ENCODE measurements at places on chromosomes 3 and 15.
A peak's percentile ranks its signal among the peaks of the same experiment; 100 is the strongest.

DNA sequence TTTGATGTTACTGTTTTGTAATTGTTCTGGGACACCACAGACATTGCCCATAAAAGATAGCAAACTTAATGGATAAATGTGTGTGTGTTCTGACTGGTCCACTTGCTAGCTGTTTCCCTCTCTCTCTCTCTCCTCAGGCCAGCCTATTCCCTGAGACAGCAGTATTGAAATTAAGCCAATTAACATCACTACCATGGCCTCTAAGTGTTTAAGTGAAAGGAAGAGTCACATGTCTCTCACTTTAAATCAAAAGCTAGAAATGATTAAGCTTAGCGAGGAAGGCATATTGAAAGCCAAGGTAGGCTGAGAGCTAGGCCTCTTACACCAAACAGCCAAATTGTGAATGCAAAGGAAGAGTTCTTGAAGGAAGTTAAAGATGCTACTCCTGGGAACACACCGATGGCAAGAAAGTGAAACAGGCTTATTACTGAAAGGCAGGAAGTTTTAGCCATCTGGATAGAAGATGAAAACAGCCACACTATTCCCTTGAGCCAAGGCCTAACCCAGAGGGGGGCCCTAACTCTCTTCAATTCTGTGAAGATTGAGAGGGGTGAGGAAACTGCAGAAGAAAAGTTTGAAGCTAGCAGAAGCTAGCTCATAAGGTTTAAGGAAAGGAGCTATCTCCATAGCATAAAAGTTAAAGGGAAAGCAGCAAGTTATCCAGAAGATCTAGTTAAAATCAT, 295.1 kb downstream of the CHST2 start:
- no peak for DNase-seq

GRCh38 chr3:25856902-25857518, 67.1 kb downstream of the OXSM start:
- peak; percentile 25 for DNase-seq

DNA sequence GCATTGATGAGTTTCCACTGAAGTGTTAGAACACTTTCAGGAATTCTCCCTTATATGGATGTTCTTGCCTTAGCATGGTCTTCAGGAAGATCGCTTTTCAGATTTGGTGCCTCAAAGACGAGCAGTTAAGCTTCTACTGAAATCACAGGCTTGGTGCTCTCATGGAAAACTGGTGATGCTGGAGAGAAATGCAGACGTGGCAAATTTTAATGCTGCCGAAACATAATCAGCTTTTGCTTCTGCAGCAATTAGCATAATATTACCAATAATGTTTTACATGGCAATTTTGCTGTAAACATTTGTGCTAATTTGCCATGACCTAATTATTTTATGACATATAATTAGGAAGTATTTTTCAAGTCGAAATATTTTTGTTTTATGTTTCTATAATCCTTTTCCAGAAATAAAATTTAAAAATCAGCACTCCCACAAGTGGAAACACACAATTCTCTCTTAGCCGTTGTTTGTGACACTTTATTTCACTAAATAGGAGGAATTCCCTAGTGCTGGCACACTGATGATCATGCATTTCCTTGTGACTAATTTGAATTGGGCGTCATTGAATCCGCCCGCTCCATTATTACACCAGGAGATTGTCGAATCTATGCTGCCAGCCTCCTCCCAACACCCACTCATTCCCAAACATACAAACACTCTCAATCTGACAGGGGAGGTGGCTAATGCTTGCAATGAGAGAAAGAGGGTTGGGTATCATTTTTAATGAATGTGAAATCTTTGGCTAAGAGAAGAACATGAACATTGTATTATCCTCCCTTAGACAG, 506.8 kb upstream of the PPP2R3A start:
- no peak for DNase-seq

- DNase-seq, result no peak
Observed at GRCh38 chr3:134721214-134721613, 70.4 kb upstream of the KY start.

DNA sequence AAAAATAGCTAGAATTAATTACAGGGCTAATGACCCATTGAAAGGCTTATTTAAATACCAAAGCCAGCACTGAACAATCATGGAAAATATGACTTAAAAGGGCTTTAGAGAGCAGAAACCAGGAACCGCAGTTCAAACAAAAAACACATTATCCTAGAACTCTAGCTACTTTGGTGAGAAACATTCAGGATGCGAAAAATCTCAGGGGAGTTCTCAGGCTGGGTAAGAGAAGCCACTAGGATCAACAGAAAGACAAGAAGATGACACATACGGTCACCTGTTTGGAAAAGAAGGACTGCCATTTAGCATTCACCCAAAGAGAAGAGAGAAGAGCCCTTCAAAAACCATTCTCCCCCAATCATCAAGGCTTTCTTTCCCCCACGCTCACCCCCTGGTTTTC, 75.6 kb upstream of the ICE2 start:
- no peak for DNase-seq

GRCh38 chr3:139941580-139941979, 6.6 kb downstream of the CLSTN2 start:
- DNase-seq, result no peak

DNA sequence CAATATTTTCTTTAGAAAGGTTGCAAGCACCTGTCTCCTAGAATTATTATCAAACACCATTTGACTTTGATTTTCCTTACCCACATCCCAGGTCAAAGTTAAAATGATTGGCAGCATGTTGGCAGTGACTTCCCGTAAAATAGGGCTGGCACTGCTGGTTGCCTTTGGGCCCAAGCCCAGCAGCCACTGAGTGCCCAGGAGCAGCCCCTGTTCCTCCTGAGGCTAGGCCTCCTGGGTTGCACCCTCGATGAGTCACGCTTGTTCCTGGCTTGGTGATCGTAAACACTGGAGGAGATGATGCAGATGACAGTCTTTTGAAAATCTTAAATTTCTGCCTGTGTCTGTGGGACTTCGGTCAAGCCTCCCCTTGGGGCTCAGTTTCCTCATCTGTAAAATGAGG, 290.0 kb downstream of the TLE3 start:
- DNase-seq, result no peak

DNA sequence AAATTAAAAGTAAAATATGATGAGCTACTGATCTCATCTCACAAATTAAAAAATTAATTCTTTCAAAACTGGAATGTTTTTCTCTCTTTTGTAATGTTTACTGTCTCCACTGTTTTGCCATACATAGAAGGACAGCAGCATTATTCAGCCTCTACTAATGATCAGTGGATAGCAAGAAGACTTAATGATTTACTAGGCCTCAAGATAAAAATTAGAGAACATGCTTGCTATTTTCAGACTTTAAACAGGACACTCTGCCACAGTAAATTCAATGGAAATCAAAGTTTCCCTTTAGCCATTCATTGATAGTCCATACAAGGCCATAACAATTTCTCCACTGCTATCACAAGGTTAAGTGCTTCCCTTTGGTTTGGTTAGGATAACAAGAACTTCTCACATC, 129.4 kb downstream of the TMCC1 start:
- no peak for DNase-seq

GRCh38 chr15:80010131-80010673, 39.2 kb upstream of the BCL2A1 start:
- no peak for DNase-seq

- DNase-seq, result no peak
Observed at GRCh38 chr3:107574650-107575049, 51.9 kb downstream of the BBX start.

DNA sequence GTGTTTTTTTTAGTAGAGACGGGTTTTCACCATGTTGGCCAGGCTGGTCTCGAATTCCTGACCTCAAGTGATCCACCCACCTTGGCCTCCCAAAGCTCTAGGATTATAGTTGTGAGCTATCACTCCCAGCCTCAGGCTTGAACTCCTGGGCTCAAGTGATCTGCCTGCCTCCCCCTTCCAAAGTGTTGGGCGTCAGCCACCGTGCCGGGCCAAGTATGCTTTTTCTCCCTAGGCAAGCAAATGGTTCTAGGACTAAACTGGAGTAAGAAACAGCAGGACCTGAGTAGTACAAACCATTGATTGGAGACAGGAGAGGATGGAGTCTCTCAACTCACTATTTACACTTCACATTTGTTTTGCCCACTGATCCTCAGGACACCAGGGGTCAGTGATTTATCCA, 4.6 kb upstream of the PTPN9 start:
- DNase-seq, result no peak

DNA sequence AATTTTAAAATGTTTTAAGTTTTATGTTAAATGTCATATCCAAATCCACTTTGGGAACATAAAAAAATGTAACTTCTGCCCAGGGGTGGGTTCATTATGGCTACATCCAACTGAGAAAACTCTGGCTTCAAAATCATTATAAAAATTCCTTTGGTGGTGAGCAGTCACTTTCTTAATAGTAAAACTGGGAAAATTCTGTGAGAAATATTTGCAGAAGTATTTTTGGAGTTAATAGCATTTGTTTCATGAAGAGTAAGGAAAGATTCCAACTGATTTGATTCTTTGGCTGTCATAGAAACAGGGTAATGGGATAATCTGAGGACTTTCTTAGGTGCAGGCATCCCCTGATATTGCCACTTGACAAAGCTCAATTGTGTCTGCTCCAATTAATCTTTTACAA, 38.8 kb downstream of the CPA3 start:
- DNase-seq, result no peak

- no peak for DNase-seq
Observed at GRCh38 chr3:122627301-122627700, 49.9 kb downstream of the PARP15 start.

GRCh38 chr3:138253609-138254008, 66.5 kb downstream of the ARMC8 start:
- DNase-seq, result no peak

DNA sequence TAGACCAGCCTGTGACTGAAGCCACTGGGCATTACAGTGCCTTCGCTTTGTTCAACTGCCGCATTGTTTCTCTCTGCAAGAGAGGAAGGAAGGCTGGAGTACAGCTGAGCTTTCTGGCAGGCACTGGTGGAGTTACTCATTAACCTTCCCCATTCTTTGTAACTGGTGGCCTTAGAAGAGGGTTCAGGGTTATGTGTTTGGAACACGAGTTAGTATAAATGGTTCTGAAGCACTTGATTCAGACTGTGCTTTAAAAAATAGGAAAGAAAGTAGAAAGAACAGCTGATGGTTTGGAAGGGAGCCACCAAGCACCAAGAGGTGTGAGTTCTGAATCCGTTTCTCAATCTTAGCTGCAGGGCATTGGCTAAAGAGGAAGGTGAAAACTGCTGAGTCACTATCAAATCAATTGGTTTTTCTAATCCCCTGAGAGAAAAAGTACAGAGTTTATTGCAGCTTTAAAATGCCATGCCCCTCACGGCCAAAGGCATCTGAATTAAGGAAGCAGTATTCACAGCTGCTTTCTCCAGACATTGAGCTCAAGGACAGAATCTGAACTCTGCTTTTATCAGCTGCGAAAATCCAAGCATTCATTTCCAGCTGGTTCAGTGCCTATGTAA, 3.6 kb downstream of the HGD start:
- DNase-seq, result no peak

DNA sequence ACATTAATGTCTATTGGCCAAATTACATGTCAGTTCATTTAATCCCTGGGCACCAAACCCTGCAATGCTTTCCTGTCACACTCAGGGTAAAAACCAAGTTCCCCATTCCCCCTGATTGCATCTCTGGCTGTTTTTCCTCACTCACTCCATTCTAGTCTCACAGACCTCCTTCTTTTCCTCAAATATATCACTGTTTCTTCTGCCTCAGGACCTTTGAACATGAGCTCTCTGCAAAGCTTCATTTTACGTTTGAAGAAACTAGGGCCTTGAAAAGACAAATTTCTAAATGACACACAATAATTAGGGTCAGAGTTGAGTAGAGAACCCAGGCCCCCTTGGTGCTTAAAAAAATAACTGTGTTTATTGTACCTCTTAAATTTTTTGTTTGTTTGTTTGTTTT, 230.6 kb downstream of the THRB start:
- no peak for DNase-seq

- no peak for DNase-seq
Observed at GRCh38 chr3:142982038-142982773, 18.7 kb upstream of the PAQR9 start.

DNA sequence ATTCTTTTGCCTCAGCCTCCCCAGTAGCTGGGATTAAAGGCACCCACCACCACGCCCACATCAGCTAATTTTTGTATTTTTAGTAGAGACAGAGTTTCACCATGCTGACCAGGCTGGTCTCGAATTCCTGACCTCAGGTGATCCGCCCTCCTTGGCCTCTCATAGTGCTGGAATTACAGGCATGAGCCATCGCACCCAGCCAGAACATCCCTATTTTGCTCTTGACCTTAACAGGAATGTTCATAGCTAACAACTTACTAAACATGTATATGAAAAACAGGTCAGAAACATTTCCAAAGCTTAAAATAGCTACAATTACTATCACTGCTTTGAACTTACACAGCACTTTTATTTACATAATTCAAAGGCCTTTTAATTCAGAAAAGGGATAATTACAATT, 33.7 kb downstream of the UQCC5 start:
- no peak for DNase-seq

GRCh38 chr3:115947325-115947724, 324.0 kb downstream of the GAP43 start:
- DNase-seq, result no peak

- DNase-seq, result no peak
Observed at GRCh38 chr3:45486136-45486535, 97.8 kb downstream of the LARS2 start.

DNA sequence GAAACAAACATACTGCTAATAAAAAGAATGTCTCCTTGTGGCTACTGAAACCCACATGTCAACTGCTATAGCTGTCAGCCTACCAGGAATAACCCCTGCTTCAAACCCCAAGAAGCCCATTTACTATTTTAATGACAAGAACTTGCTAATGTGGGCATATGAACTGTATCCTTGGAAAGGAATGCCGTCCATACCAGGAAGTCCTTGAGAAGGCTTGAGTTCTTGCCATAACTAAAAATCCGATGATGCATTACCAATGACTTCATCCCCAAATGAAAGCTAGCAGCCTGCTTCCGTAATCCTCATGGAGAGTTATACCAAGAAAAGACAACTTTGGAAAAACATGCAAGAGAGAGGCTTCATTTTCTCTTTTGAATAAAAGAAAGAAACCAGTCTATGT, 34.8 kb downstream of the MINDY4B start:
- DNase-seq, result no peak

GRCh38 chr3:39801216-39801615, 8.2 kb upstream of the MYRIP start:
- DNase-seq, result no peak

DNA sequence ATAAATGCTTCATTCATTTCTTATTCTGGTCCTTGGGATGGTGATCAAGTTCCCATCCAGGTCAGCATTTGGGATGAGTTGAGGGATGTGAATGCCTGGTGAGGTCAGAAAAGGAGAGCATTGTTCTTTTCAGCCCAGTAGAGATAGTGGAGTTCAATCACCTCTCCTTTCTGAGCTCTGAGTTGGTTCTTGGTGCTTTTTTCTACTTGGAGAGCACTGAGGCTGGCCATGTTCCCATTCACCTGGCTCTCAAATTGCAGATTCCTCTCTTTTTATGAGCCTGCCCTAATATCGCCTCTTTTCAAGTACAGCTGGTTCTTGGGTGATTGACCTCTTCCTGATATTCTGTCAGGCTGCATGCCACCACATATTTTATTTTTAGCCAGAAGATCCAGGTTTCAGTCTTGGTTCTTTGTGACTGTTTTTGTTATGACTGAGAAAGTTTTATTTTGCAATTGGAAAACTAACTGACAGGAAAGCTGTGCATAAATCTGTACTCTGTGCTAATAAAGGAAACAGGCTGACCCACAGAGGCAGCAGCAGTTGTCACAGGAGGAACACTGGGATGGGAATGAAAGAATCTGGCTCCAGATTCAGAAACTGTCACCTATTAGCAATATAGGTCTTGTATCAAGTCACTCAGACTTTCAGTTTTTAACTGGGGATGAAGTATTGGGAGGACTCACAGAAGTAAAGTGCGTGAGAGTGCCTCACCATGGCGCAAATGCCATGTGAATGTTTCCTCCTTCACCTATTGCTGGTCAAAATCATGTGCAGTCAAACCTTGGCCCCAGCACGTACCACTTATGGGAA, 10.7 kb downstream of the AQP9 start:
- no peak for DNase-seq

All from NCI-H774 (cell line).